Activated CD4-positive, alpha-beta memory T cell treated with anti-CD3 and anti-CD28 coated beads, Interleukin-2, amount 10 ng/mL, durations not matched to agents 7 days and 5 days (primary cell): ENCODE measurements at places on chromosomes 11 and 22. TPM values are rescaled to one million over a fixed set of nuclear protein-coding genes. Genes with fewer than 3 reads are reported as not detected.

- no peak for DNase-seq
Measured at GRCh38 chr11:33767624-33768023, 6.7 kb downstream of the FBXO3 start.

GRCh38 chr11:102850973-102851745 is 7.8 kb upstream of the MMP3 start:
- DNase-seq, result no peak

GRCh38 chr22:38696606-38697424 is 3.9 kb downstream of the JOSD1 start:
- peak; percentile 61 for DNase-seq

DNA sequence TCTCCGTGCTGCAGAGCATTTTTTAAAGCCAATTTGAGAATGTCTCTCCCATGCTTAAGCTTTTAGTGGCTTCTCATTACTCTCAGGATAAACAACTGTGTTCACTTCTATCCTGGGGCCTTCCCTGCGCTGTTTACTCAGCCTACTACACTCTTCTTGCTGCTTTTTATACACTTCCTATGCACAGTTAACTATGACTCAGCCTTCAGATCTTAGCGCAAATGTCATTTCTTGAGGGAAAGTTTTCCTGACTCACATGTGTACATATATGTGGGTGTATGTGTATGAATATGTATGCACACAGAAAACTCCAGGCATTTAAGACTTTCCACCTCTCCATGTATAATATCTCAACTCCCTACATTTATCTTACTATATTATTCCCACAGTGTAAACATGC is 9.8 kb downstream of the THAP12 start:
- DNase-seq, result no peak

GRCh38 chr11:75639762-75640181 is 29.1 kb downstream of the MAP6 start:
- DNase-seq, result no peak

Gene PKDREJ
- total RNA-seq, result not detected

Gene PKP3
- total RNA-seq, result not detected

Gene DMC1
- 12.5 TPM for total RNA-seq

Gene TEX12
- not detected for total RNA-seq

Gene IGSF22
- total RNA-seq, result 0.50 TPM

Gene HTATIP2
- 48.6 TPM for total RNA-seq
